T follicular helper cell (primary cell): ENCODE measurements at places on chromosomes 13 and 19.

GRCh38 chr19:55683449-55684261 lies 8.6 kb downstream of the EPN1 start:
- DNase-seq: no peak

- no peak for DNase-seq
These were observed 30.9 kb downstream of the SERP2 start for GRCh38 chr13:44404261-44405132.

DNA sequence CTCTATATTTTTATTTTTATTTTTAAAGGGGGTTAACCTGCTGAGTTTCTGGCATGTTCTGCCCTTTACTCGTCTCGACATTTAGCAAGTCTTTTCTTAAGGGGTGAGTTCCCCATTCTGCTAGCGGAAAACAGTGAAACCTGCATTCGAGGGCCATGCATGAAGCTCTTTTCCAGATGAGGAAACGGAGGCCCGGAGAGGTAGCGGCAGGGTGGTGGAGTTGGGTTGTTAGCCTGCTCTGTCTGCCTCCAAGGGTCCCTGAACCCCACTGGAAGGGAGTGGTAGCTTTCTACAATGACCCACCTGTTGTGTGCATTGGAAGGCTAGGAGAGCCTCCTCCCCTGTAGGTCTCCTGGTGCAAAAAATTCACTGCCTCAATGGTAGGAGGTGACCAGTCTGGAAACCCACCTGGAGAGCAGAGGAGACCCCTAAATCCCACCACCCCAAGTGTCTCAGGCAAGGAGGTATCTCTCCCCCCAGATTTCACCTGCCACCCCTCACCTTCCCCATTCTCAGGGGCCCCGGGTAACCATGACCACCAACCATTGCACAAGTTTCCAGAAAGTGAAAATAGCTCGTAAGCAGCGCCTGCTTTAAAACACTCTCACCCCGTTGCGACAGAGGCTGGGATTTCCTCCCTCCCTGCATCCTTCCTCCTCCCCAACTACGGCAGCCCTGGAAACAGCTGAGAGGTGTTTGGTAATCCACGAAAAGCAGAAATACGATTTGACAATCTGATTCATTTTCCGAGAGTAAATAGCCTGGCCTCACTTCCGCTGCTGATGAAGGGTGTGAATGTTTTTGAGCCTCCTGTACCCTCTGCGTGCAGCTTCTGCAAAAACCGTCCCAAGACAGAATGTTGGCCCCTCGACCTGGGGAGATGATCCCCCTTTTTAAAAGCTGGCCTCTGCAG lies 3.5 kb downstream of the KLF2 start:
- peak; percentile 53 for DNase-seq

DNA sequence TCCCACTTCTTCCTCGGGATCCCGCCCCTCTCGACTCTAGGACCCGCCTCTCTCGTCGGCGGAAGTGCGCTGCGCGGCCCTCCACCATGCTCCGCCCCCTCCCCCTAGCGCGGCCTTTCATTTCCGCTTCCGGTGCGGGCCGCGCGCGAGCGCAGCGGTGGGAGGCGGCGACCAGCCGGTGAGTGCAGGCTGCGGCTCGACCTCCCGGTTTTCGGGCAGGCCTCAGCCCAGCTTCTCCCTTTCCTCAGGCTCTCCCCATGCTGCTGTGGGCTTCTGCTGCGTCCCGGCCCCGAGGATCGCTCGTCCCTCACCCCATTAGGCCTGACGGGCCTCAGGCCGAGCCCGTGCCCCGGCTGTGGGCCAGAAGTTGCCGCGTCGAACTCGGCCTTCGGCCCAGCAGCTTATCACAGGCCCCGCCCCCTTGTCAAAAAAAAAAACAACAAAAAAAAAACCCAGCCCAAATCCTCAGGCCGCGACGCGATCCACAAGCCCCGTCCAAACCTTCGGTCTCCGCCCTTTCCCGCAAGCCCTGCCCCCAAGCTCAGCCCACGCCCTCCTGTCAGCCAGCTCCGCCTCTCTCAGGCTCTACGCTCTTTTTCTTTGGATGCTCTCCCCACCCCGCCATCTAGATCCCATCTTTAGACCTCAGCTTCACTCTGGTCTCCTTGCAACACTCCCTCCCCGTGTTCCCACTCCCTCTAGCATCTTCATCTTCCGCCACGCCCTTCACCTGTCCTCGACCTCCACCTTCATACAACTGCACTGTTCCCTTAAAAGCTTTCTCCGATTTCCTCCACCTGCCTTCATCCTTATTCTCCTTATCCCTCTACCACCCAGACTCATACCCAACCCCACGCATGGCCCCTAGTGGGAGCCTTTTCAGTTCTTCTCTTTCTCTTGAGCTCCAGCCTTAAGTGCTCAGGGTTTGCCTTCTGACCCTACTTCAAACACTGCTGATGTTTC lies at the start of gene CLASRP:
TSS of gene CLASRP (plus strand) at position 115 of the 963 bp plus-strand sequence. CDS start 1,168 bp downstream, outside the sequence.
- peak; percentile 84 for DNase-seq

DNA sequence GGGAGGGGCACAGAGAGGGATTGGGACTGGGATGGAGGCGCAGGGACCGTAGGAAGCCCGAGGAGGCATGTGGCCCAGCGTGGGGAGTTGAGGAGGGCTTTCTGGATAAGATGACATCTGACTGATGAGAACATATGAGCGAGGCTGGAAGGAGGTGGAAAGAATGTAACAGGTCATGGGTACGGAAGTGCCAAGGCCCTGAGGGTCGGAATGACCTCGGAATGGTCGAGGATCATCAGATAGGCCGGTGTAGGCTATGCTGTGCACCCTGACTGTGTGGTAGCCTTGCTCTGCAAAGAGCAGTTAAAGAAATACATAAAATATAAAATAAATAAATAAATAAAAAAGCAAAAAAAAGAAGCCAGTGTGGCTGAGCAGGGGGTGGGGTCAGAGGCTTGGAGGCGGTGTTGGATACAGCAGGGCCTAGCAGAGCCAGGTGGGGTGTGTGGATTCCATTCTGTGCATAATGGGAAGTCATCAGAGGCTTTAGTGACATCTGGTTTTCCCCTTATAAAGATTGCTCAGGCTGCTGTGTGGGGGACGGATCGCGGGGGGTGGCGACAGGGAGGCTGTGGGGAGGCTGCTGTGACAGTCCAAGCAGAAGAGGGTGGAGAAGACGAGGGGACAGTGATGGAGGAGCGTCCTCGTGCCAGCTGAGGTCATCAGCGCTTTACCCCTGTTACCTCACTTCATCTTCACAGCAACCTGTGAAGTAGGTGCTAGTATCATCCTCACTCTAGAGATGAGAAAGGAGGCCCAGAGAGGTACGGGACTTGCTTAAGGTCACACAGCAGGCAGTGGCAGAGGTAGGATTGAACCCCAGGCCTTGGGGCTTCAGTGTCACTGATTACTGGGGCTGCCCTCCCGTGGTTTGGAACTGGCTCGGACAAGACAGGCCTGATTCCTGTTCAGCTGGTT lies 5.0 kb downstream of the PAK4 start:
- no peak for DNase-seq

GRCh38 chr19:2556221-2557092 lies 80.5 kb downstream of the GADD45B start:
- no peak for DNase-seq

DNA sequence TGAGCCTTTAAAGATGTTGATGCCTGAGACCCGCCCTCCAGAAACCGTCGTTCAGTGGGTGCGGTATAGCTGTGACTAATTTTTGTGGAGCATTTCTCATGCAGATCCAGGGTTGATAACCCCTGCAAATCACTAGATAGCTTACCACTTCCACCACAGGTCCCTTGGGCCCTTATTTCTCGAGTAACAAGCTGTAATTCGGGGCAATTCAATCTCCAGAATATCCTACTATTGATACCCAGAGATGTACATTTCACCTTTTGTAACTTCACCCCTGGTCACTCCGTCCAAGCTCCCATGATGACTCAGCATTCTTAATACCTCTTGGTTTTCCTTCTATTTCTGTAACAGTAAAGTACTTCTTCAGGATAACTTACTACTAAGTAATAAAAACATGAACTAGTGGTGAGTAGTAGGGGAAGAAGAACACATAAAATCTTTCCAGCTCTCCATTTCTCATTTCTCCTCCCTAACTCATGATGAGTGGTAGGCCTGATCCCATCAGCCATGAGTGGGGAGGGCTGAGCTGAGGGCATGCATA lies 71.9 kb upstream of the UBL3 start:
- no peak for DNase-seq

GRCh38 chr13:21069561-21070004 lies 8.2 kb upstream of the LATS2 start:
- no peak for DNase-seq

GRCh38 chr19:28882818-28883217 lies 330.1 kb downstream of the UQCRFS1 start:
- DNase-seq: no peak

DNA sequence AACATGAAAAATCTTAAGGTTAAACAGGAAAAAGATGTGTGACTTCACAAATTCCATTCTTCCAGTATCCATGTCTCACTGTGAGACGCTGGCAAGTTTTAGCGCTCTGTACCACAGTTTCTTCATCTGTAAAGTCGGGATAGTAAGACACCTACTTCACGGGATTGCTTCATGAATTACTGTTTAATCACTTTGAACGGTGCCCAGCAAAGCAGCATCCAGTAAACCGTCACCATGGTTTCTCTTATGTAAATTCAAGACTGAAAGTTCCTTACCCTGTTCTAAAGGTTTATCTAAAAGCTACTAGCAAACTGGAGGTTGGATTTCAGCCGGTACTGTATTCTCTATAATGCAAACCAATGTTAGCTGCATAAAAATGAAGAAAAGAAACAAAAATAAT lies 53.5 kb downstream of the KATNAL1 start:
- DNase-seq: no peak

DNA sequence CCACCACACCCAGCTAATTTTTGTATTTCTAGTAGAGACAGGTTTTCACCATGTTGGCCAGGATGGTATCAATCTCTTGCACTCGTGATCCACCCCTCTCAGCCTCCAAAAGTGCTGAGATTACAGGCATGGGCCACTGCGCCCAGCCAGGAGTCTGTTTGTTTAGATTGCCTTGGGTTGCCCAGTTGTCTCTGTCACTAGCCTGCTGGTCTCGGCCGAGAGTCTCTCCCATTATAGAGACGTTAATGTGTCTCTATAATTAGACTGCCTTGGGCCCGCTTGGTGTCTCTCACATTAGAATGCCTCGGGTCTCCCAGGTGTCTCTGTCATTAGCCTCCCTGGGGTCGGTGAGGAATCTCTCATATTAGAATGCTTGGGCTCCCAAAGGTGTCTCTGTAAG lies 1533.6 kb downstream of the UQCRFS1 start:
- no peak for DNase-seq

DNA sequence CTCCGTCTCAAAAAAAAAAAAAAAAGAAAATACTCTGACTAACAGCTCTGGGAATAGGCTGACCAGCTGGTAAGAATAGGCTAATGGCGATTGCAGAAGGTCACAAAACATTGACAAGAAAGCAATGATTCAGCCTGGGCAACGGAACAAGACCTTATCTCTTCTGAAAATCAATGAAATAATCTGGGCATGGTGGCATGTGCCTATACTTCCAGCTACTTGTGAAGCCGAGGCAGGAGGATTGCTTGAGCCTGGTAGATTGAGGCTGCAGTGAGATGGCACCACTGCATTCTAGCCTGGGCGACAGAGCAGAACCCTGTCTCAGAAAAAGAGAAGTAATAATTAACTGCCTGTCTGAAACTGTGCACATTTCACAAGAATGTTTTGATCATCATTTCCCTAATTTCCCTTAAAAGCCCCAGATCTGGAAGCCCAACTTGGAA lies 18.8 kb upstream of the MTRF1 start:
- DNase-seq: no peak

DNA sequence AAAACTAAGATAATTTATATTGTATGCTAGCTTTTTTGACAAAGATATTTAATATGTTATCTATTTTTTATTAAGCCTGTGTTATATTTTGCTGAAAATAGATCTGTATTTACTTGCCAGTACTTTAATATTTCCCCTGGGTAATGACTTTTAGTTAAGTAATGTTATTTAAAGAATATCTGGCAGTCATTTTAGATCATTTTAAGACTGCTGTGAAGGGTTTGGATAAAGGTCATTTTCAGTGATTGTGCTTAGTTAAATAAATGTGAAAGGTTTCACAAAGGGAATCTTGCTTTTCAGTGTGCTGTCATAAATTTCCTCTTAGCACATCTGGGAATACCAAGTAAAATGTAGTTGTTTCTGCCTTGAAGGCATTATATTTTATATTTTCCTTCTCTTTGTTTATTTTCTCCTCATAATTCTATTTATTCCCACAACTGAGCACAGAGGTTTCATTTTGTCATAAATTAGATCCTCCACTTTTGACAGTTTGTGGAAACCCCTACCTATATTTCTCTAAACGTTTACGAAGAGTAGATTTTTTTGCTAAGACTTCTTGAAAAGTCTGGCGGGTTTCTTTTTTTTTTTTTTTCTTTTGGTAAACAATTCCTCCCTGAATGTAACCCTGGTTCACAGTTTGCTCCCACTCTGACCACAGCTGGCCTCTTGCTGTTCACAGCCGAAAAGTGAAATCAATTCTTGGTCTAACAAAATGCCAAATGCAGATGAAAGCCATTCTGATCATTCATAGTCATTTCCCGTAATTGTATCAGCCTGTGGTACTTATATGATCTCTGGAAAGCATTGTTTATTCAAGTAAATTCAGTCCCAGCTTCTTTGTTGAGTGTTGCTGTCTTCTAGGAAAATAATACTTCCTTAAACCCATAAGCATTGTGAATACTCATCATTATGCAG lies 87.8 kb downstream of the MAB21L1 start:
- no peak for DNase-seq

DNA sequence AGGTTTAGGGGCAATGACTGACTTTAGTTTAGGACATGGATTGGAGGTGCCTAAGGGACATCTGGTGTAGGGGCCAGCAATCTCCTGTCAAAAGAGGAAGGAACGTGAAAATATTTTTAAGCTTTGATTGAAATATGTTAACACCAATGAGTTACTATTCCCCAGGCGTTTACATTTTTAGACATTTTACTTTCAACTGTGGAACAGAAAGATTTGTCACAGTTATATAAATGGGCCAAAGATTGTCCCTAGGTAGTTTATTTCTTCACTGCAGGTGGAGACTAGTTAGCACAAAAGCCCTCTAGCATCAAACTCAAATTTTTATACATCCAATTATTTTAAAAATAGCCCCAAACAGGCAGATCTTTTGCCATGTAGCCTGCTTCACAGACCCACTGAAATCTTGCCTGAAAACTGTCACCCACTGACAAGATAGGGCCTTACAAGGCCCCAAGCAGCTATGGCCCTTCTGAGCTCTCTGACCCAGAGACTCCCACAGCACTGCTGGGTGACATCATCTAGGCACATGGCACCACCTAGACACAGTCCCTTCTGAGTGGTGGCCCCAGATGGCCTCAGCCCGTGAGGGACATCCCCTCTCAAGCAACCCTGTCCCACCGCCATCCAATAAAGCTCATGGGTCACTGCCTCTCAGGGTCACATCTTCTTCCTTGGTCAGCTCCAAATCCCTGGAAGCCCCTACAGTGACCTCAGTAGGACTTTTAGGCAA lies 64.8 kb upstream of the DOCK9 start:
- no peak for DNase-seq

DNA sequence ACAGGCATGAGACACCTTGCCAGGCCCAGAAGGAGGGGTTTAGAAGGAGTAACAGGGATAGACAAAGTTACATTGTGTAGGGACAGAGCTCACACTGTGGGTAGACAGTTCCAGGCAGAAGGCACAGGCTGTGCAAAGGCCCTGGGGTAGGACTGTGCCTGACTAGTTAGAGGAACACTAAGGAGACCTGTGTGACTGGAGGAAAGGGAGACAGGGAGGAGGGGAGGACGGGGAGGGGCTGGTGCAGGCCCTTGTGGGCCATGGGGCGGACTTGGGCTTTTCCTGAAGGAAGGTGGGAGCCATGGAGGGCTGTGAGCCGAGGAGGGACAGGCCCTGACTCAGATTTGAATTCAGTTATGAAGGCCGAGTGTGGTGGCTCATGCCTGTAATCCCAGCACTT lies 14.6 kb upstream of the GNA11 start:
- DNase-seq: no peak
